ENCODE measurements at places on chromosomes 3 and 15. TPM values are rescaled to one million over a fixed set of nuclear protein-coding genes. Genes with fewer than 3 reads are reported as not detected.

SLC22A14 gene
- 0.24 TPM for total RNA-seq

CCDC39 gene
- not detected for total RNA-seq

EPM2AIP1 gene
- total RNA-seq = 10.3 TPM

LMCD1 gene
- total RNA-seq = 1,380 TPM

PSMD2 gene
- total RNA-seq = 160 TPM

ROPN1 gene
- not detected for total RNA-seq

ABTB1 gene
- 114 TPM for total RNA-seq

MYL3 gene
- total RNA-seq = 11.7 TPM

TRIM59 gene
- total RNA-seq = 1.4 TPM

C3orf22 gene
- not detected for total RNA-seq

CCDC54 gene
- not detected for total RNA-seq

Data from omental fat pad (tissue), 4 donors.